ENCODE measurements at places on chromosomes 13 and 19.

GRCh38 chr13:40126306-40127085 lies 471.0 kb downstream of the COG6 start:
- DNase-seq = no peak

DNA sequence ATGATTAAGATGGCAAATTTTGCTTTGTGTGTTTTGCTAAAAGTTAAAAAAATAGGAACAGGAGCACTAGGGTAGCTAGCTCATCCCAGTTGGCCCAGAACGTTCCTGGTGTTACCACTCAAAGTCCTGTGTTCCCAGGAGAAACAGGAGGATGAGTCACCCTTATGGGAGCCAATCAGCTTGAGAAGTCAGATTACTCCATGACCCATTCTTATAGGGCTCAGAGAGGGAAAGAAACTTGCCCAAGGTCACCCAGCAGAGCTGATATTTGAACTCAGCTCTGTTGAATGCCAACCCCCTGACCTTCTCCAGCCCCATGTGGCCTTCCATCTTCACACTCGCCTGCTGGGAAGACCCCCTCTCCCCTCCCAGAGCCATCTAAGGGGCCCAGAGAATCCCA lies 13.0 kb downstream of the NMRK2 start:
- DNase-seq = no peak

GRCh38 chr13:102100234-102100633 lies 301.6 kb downstream of the FGF14 start:
- no peak for DNase-seq

GRCh38 chr19:44553478-44554171 lies 24.1 kb upstream of the CEACAM20 start:
- no peak for DNase-seq

DNA sequence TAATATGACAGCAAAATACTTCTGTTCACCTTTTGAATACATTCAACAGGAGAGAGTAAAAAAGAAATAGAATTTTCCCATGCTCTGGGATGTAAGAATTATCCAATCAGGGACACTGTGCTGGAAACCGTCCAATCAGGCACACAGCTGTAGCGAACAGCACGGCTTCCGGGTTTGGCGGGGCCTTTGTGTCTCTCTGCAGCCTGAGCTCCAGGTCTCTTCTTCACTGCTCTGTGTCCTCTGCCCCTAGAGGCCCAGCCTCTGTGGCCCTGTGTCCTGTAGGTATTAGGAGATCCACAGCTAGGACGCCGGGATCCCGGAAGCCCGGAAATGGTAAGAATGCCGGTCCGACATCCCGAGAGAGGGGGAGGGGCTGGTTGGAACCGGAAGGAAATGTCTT lies 92.7 kb downstream of the ZNF737 start:
- no peak for DNase-seq

GRCh38 chr13:22812793-22813192 lies 368.0 kb upstream of the SGCG start:
- no peak for DNase-seq

DNA sequence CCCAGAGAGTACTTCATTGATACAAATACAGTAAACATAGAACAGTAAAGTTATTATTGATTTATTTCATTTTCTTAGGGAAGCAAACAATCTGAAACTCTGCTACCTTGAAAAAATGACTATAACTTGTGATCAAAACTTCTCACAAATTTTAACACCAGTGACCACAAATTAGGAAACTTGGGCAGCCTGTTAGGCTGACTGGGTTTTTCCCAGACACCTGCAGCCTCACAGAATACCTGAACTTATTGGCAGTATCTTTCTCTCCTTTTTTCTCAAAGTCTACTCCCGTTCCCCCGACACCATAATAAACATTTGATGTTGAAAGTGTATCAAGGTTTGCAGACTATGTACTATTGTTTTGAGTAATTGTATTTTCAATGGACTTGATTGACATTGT lies 360.5 kb downstream of the LMO7 start:
- DNase-seq = no peak

GRCh38 chr13:101649488-101650126 lies 197.1 kb downstream of the ITGBL1 start:
- DNase-seq = no peak

GRCh38 chr19:46591870-46592269 lies 9.3 kb upstream of the CALM3 start:
- no peak for DNase-seq

- no peak for DNase-seq
Observed at GRCh38 chr13:49838989-49839388, 46.5 kb upstream of the KPNA3 start.

DNA sequence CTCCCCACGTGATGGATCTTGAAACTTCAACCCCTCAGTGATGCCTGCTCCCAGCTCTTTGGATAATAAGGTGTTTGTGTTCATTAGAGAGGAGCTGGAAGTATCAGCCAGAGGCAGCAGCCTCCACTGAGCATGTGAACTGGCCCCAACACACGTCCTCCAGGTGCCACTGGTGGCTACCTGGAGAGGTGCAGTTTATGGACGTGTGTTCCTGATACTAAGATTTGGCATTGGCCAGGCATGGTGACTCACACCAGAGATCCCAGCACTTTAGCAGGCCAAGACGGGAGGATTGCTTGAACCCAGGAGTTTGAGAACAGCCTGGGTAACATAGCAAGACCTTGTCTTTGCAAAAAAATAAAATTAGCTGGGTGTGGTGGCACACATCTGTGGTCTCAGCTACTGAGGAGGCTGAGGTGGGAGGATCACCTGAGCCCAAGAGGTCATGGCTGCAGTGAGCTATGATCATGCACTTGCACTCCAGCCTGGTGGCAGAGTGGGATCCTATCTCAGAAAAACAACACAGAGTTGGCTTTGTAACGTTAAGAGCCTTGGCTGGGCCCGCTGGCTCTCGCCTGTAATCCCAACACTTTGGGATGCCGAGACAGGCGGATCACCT lies 34.4 kb downstream of the SLC25A42 start:
- no peak for DNase-seq

- DNase-seq = no peak
Observed at GRCh38 chr19:55526216-55527196, 10.4 kb downstream of the SBK2 start.

DNA sequence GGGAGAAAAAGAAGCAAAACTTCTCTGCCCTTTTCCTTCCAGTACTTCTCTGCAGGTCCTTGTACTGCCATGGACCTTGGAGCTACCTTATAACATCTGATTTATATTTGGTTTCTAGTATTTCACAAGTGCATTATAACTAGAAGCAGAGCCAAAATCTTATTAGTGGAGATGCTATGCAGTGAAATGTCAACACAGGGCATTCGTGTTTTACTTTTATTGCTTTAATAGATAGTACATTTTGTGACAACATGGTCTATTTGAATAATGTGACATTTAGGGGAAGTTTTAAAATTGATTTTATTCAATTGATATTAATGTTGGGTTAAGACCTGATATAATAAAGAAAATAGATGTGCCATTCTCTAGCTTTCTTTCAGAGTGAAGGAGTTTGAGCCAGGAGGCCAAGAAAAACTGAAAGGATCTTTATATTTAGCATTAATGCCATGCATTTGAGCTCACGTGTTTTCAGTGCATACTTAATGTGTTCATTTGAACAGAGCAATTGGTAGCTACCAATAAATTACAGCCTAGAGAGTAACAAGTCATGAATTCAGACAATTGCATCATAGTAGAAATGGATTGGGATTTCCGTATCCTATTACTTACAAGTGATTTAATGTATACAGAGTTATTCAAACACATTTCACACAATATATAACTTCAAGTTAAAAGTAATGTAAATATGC lies 863.8 kb downstream of the GPC5 start:
- no peak for DNase-seq

DNA sequence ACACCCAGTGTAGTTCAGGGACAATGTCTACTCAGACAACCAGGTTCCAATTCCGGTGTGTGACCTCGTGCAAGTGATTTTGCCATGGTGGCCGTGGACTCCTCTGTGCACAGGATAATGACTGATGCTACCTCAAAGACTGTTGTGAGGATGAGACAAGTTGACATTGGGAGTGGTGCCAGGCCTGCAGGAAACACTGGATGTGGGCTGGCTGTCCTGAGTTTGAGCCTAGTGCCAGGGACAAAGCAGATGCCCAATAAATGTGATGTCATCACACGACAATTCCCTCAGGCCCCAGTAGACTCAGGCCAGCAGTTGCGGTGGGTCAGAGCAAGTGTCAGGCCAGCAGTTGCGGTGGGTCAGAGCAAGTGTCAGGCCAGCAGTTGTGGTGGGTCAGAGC lies 6.2 kb upstream of the SCN1B start:
- no peak for DNase-seq

DNA sequence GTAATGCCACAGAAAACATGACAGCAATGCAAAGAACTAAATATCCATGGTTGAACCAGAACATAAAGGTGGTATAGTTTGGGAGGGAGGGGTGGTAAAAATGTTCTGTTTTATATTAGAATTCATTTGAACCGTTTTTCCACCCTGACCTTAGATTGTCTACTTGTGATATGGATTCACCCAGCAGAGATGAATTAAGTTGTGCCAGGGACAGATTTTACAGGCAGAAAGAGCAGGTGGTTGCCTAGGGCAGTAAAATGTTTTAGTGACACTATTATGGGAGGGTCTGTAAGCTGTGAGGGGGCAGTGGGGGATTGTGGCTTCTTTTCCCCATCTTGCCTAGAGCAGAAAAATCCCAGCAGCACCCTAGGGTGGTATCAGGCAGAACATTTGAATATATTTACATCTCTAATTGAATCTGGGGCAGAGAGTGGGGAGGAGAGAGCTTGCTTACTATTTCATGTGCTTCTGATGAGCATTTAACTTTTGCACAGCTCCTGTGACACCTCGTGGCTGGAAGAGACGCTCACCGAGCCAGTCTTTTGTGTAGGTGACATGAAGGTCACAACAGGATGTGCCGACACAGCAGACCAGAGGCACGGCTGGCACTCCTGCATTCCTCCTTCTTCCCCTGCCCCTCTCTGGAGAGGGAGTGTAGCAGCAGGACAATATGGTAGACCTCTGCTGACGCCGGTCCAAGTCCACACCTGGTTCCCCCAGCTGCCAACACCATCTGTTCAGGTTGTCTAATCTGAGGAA lies 452.3 kb downstream of the IRS2 start:
- no peak for DNase-seq
